ENCODE measurements at places on chromosomes 4 and X. TPM values are rescaled to one million over a fixed set of nuclear protein-coding genes. Genes with fewer than 3 reads are reported as not detected.

Gene NAP1L3
- 3.2 TPM for total RNA-seq

Gene TACR3
- total RNA-seq = not detected

Gene GLA
- 15.5 TPM for total RNA-seq

Gene DCTD
- 40.0 TPM for total RNA-seq

Gene SGMS2
- 66.5 TPM for total RNA-seq

Gene PHEX
- 0.49 TPM for total RNA-seq

Gene DCAF4L1
- total RNA-seq = not detected

Gene FAM184B
- not detected for total RNA-seq

Gene SMR3B
- not detected for total RNA-seq

Gene EGF
- 0.74 TPM for total RNA-seq

GRCh38 chr4:76923619-76924357 lies 25.8 kb upstream of the SEPTIN11 start:
- no peak overlapping the region for H3K27ac ChIP-seq
- no peak for DNase-seq
- no peaks in the 10 kb centered on the region for H3K4me1 ChIP-seq
- no peaks in the 10 kb centered on the region for H3K27me3 ChIP-seq
- H3K36me3 ChIP-seq = no peaks in the 10 kb centered on the region
- H3K4me3 ChIP-seq = no peak overlapping the region

GRCh38 chrX:40733706-40734105 lies 1.6 kb downstream of the MED14 start:
- no peaks in the 10 kb centered on the region for H3K27me3 ChIP-seq
- no peak overlapping the region for H3K27ac ChIP-seq
- H3K4me3 ChIP-seq = no peak overlapping the region
- peaks cover 25% of the 10 kb centered on the region for H3K4me1 ChIP-seq
- no peak for DNase-seq

DNA sequence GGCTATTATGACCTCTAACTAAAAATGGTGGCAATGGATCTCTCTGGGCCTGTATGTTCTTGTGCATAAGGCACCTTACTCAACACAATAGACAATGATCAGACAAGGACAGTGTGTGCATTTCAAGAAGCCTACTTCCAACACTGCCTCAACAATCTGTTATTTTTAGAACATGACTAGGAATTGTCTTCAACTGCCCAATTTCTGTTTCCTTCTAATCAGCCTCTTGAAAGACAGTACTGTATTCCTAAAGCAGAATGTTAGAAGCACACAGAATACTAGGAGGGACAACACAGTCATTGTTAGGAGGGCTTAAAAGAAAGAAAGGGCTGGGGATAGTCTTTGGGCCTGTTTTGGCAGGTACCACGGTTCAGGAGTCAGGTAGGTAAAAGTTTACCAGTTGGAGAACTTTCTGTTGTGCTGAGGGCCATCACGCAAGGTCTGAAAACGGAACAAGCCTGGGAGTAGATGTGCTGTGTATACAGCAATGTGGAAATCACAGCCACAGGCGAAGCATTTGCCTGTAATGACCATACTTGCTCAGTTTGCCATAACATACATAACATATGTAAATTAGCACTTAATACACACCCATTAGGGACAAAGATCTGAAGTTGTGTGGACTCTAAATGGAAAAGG lies 100.8 kb upstream of the ATXN3L start:
- H3K4me3 ChIP-seq = no peak overlapping the region
- H3K27me3 ChIP-seq = no peaks in the 10 kb centered on the region
- H3K36me3 ChIP-seq = no peaks in the 10 kb centered on the region
- H3K27ac ChIP-seq = no peak overlapping the region
- no peak for DNase-seq

GRCh38 chrX:103517246-103517645 lies 2.0 kb downstream of the RAB40A start:
- no peak overlapping the region for H3K27ac ChIP-seq
- no peak for DNase-seq
- no peak overlapping the region for H3K4me3 ChIP-seq
- peaks cover 4% of the 10 kb centered on the region for H3K27me3 ChIP-seq
- H3K36me3 ChIP-seq = no peaks in the 10 kb centered on the region

- H3K4me3 ChIP-seq = no peak overlapping the region
- H3K27ac ChIP-seq = no peak overlapping the region
- no peaks in the 10 kb centered on the region for H3K36me3 ChIP-seq
- peaks cover 14% of the 10 kb centered on the region for H3K4me1 ChIP-seq
Measured at GRCh38 chrX:24208496-24209240, 59.1 kb downstream of the ZFX start.

GRCh38 chr4:14636563-14636962 lies 365.7 kb upstream of the CPEB2 start:
- no peak overlapping the region for H3K4me3 ChIP-seq
- H3K27me3 ChIP-seq = no peaks in the 10 kb centered on the region
- no peak overlapping the region for H3K27ac ChIP-seq
- H3K4me1 ChIP-seq = no peaks in the 10 kb centered on the region
- no peaks in the 10 kb centered on the region for H3K36me3 ChIP-seq

DNA sequence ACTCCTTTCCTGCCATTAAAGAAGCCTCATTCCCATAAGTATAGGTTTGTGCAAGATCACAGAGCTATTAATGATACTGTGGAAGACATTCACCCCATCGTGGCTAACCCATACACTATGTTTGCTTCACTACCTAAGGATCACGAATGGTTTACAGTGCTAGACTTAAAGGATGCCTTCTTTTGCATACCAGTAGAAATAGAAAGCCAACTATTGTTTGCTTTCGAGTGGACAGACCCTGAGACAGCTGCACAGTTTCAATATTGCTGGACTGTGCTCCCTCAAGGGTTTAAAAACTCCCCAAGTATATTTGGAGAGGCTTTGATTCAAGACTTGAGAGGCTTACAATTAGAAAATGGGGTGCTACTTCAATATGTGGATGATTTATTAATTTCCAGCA lies 16.0 kb upstream of the PAPSS1 start:
- H3K36me3 ChIP-seq = no peaks in the 10 kb centered on the region
- peaks cover 23% of the 10 kb centered on the region for H3K4me1 ChIP-seq
- H3K4me3 ChIP-seq = no peak overlapping the region
- no peak for DNase-seq
- H3K27ac ChIP-seq = no peak overlapping the region

GRCh38 chr4:185849664-185850550 lies 37.9 kb upstream of the SORBS2 start:
- no peak for DNase-seq
- H3K4me1 ChIP-seq = peaks cover 6% of the 10 kb centered on the region
- peak overlapping the region; percentile 31 for H3K27ac ChIP-seq
- no peak overlapping the region for H3K4me3 ChIP-seq
- no peaks in the 10 kb centered on the region for H3K36me3 ChIP-seq

GRCh38 chr4:82523179-82523578 lies 38.6 kb downstream of the TMEM150C start:
- no peaks in the 10 kb centered on the region for H3K27me3 ChIP-seq
- no peaks in the 10 kb centered on the region for H3K4me1 ChIP-seq
- no peak overlapping the region for H3K27ac ChIP-seq

- no peaks in the 10 kb centered on the region for H3K27me3 ChIP-seq
- peak overlapping the region; percentile 22 for H3K27ac ChIP-seq
- DNase-seq = no peak
- no peaks in the 10 kb centered on the region for H3K36me3 ChIP-seq
Measured at GRCh38 chrX:15988661-15989603, 134.3 kb upstream of the AP1S2 start.

- H3K27me3 ChIP-seq = no peaks in the 10 kb centered on the region
- peaks cover 20% of the 10 kb centered on the region for H3K4me1 ChIP-seq
- no peak overlapping the region for H3K4me3 ChIP-seq
- H3K36me3 ChIP-seq = no peaks in the 10 kb centered on the region
Measured at GRCh38 chr4:101135371-101136010, 211.8 kb downstream of the PPP3CA start.

DNA sequence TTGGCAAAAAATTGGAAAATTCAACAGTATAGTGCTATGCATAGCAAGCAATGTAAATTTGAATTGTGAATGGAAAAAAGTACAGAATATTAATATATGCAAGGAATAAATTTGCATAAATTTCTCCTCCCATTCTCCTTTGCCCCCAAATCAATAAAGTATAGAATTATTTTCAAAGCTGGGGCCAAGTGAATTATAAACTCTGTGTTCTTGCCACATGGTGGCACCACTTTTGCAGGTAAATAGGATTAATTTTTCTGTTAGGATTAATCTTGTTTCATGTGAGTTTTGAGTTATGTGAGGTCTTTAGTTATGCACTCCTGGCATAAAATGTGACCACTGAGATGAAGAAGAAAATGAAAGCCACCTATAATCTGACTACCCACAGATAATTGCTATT lies 19.9 kb downstream of the COPS4 start:
- no peaks in the 10 kb centered on the region for H3K36me3 ChIP-seq
- H3K4me3 ChIP-seq = no peak overlapping the region
- no peak for DNase-seq
- H3K4me1 ChIP-seq = no peaks in the 10 kb centered on the region

DNA sequence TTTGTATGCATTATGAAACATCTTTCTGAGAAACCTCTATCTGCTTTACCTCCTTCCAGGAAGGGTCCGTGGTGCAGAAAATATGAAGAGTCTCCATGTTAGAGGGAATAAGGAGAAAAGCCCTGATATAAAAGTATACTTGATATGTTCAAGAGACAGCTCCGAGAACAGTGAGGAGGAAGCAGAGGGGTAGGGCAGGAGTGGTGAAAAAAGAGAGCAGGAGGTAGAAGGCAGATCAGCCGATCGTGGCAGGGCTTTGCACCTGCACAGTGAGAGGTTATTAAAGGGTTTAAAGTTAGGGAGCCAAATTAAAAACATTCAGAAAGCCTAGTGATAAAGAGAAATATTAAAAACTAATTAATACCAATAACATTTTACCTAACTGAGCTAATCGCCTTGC lies 419.7 kb downstream of the FAT4 start:
- no peaks in the 10 kb centered on the region for H3K36me3 ChIP-seq
- no peak for DNase-seq
- peaks cover 6% of the 10 kb centered on the region for H3K4me1 ChIP-seq

- no peaks in the 10 kb centered on the region for H3K4me1 ChIP-seq
- H3K4me3 ChIP-seq = no peak overlapping the region
- H3K36me3 ChIP-seq = no peaks in the 10 kb centered on the region
- H3K27me3 ChIP-seq = no peaks in the 10 kb centered on the region
- H3K27ac ChIP-seq = no peak overlapping the region
Measured at GRCh38 chr4:74649193-74649592, 145.1 kb downstream of the BTC start.

- H3K4me1 ChIP-seq = no peaks in the 10 kb centered on the region
- no peak for DNase-seq
- no peaks in the 10 kb centered on the region for H3K27me3 ChIP-seq
Measured at GRCh38 chr4:127188847-127189246, 443.9 kb upstream of the INTU start.

GRCh38 chr4:23717528-23718248 lies 172.2 kb downstream of the PPARGC1A start:
- H3K27me3 ChIP-seq = no peaks in the 10 kb centered on the region
- no peaks in the 10 kb centered on the region for H3K4me1 ChIP-seq
- DNase-seq = no peak
- H3K27ac ChIP-seq = no peak overlapping the region

DNA sequence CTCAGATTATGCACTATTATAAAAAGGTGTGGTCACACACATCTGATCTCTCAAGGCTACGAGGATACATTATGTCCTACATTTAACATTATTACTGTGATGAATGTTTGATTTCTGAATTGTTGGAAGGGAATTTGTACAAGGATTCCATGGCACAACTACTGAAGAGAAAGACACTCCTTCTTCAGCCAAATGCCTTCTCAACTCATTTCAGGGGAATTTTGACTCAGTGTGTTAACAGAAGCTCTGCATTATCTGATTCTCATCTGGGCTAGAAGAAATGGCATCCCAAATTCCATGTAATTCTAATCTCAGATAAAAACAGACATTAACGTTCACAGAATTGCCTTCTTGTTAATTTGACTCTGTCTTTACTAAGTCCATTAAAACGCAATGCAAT lies 477.7 kb downstream of the PDGFC start:
- DNase-seq = no peak
- no peak overlapping the region for H3K4me3 ChIP-seq
- H3K27ac ChIP-seq = no peak overlapping the region
- H3K27me3 ChIP-seq = no peaks in the 10 kb centered on the region
- H3K36me3 ChIP-seq = no peaks in the 10 kb centered on the region

DNA sequence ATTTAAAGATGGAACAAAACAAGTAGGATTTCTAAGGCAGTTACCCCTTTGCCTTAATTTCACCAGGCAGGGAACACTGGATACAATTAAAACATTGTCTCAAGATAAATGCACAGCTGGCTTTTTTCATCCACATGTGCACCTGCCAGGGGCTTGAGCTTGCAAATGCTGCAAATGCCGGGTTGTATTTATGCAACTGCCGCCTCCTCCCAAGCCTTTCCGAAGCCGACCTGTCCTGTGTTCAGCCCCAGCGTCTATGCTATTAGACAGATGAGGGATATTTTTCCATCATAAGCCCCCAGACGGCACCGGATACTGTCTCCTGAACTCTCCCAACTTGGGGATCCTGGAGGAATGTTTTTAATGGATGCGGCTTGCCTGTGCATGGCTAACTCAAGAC lies 251.6 kb downstream of the CRLF2 start:
- no peak overlapping the region for H3K4me3 ChIP-seq
- no peak overlapping the region for H3K27ac ChIP-seq
- no peaks in the 10 kb centered on the region for H3K36me3 ChIP-seq

- no peak overlapping the region for H3K4me3 ChIP-seq
- H3K27ac ChIP-seq = peak overlapping the region; percentile 37
Measured at GRCh38 chr4:143407474-143407873, 70.8 kb downstream of the GAB1 start.

DNA sequence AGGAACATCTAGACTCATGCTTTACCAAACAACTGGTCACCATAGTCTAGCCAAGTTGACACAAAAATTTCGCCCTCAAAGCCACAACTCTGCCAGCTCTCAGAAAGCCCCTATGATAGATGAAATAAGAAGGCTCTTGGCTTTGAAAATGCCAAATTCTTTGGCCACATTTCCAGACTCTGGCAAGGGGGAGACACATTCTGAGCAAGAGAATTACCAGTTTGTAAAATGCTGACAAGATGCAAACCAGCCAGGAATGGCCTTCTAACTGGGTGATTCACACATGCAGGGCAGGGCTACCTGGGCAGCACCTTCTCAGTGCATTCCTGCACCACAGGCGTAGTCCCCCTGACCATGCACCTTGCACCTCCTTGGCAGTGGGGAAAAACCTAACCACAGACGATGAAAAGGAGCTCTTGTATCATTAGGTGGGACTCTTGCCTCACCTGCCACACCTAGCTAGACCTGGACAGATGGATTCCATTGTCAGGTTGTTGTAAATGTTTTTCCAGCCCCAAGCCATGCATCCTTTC lies 77.4 kb upstream of the CPEB2 start:
- H3K27me3 ChIP-seq = no peaks in the 10 kb centered on the region
- H3K36me3 ChIP-seq = no peaks in the 10 kb centered on the region
- H3K4me1 ChIP-seq = no peaks in the 10 kb centered on the region
- no peak for DNase-seq
- H3K4me3 ChIP-seq = no peak overlapping the region

GRCh38 chr4:20621476-20621875 lies 78.8 kb upstream of the PACRGL start:
- no peaks in the 10 kb centered on the region for H3K27me3 ChIP-seq
- no peak overlapping the region for H3K27ac ChIP-seq
- H3K36me3 ChIP-seq = no peaks in the 10 kb centered on the region
- H3K4me3 ChIP-seq = no peak overlapping the region
- H3K4me1 ChIP-seq = peaks cover 8% of the 10 kb centered on the region
- DNase-seq = no peak
